ENCODE measurements at places on chromosomes 4 and X.

DNA sequence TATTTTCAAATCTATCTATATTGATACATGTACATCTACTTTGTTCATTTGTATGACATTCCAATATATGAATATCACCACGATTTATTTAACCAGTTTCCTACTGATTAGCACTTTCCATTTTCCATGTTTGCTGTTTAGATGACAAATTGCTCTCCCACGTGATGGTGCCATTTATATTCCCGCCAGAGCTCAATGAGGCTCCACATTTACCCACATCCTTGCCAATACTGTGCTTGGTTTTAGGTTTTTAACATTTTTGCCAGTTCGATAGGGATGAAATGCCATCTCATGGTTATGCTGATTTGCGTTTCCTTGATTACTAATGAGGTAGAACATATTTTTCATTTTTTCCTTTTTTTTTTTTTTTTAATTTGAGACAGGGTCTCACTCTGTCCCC, 86.7 kb upstream of the TRIM2 start:
- no peak for DNase-seq

DNA sequence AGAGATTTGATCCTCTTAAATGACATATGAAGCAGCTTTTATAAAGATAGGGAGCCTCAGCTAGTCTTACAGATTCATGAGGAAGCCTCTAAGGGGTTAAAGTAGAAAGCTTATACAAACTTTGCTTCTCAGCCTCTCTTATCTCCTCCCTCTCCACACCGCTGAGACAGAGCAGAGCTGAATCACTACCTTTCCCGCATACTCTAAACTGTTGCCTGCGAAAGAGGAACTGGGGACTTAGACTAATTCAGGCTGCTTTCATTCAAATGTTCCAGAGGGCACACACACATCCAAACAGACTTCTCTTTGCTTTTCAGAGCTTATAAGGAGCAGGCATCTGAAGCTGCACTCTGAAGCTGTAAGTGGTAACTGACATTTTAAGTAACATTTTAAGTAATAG, at the start of gene SERTM2:
Gene SERTM2, plus strand, starts transcription at position 169 of the 400 bp plus-strand sequence. CDS start 7,213 bp downstream, outside the sequence.
- no peak for DNase-seq

GRCh38 chr4:28926156-28926555, 1794.0 kb upstream of the PCDH7 start:
- no peak for DNase-seq

- DNase-seq, result no peak
Observed at GRCh38 chr4:164224871-164225270, 529.1 kb upstream of the SMIM31 start.

DNA sequence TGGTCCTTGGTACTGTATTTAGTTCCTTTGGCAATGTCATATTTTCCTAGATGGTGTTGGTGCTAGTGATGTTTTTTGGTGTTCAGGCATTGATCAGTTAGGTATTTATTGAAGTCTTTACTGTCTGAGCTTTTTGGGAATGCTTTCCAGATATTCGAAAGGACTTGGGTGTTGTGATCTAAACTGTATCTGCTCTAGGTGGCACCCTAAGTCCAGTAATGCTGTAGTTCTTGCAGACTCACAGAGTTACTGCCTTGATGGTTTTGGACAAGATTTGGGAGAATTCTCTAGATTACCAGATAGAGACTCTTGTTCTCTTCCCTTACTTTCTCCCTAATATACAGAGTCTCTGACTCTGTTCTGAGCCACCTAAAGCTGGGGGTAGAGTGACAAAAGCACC, 513.6 kb upstream of the PITX2 start:
- DNase-seq, result no peak

- DNase-seq, result no peak
Observed at GRCh38 chr4:100060765-100061416, 110.8 kb upstream of the H2AZ1 start.

DNA sequence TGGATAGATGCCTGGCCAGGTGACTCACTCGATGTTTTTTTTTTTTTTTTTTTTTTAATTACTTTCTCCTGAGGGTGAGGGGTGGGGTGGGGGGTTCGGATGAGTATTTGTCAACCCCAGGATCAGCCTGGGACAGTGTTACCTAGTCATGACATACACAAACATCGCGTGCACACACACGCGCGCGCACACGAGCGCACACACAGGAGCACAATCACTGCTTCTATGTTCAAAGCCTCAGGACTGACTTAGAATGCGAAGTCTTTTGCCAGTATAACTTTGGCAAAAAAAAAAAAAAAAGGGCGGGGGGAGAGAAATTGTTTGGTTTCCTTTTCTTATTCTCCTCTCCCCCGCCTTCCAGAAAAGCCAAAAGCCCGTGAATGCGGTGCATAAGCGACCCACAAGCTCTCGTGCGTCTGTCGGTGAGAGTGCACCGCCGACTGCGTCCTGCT, 115.0 kb upstream of the TEX13C start:
- no peak for DNase-seq

DNA sequence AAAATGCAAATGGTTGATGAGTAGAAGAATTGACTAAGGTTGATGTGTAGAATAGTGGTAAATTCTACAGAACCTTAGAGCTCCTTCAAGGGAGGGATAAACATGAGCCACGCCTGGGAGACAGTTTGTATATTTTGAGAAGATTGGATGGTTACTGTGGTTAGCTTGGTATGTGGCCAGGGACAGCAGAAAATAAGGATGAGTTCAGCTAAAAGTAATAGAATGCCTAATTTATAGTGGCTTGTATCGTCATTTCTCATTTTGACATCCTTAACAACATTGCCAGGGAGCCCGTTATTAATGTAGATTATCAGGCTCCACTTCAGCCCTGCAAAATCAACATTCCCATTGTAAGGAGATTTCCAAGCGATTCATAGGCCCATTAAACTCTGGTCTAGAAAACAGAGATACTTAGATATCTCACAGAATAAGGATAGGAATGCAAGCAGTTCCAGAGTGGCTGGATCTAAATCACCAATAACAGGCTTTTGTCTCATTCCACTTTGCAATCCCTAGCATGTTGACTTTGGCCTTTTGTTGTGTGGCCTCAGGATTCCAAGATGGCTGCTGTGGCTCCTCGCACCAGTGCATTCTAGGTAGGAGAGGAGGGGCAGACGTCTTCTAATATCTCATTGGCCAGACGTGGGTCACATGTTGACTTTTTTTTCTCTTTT, 6.4 kb upstream of the PTTG2 start:
- DNase-seq, result no peak

DNA sequence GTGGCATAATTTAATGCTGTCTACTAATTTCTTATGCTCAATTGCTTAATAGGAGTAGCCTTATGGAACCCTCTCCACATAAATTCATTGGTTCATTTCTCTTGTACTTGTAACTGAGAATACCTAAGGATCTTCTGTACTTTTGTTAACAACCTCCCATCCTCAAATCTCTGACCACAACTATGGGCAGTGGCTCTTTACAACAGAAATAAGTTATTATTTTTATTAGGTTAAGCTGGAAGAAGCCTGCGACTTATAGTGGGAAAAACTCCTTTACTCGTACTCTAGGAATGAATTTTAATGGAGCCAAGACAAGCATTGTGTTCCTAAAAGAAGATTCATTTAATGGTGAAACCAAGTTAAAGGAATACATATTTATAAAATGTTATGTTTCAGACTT, 337.1 kb upstream of the CTSO start:
- DNase-seq, result no peak

- DNase-seq, result no peak
Observed at GRCh38 chr4:183571350-183571941, 66.6 kb downstream of the ING2 start.

- DNase-seq, result no peak
Observed at GRCh38 chr4:186643501-186644310, 80.0 kb downstream of the FAT1 start.

- no peak for DNase-seq
Observed at GRCh38 chr4:126028876-126029275, 714.1 kb downstream of the FAT4 start.

GRCh38 chr4:15318621-15319348, 109.0 kb upstream of the C1QTNF7 start:
- no peak for DNase-seq

GRCh38 chrX:56932653-56933339, 62.5 kb downstream of the SPIN3 start:
- no peak for DNase-seq

DNA sequence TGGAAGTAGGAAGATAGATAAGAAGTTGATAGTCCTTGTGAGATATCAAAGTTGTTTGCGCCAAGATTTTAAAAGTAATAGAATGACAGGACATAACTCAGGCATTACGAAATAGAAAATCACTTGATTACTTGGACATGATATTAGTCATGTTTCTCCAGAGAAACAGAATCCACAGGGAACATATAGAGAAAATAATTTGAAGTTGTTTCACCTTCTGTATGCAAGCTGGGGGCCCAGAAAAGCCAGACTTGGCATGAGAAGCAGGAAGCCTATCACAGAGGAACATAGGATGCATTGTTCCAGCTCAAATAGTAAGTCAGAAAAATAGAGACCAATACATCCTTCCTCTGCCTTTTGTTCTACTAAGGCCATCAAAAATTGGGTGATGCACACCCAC, 715.9 kb downstream of the TECRL start:
- no peak for DNase-seq

DNA sequence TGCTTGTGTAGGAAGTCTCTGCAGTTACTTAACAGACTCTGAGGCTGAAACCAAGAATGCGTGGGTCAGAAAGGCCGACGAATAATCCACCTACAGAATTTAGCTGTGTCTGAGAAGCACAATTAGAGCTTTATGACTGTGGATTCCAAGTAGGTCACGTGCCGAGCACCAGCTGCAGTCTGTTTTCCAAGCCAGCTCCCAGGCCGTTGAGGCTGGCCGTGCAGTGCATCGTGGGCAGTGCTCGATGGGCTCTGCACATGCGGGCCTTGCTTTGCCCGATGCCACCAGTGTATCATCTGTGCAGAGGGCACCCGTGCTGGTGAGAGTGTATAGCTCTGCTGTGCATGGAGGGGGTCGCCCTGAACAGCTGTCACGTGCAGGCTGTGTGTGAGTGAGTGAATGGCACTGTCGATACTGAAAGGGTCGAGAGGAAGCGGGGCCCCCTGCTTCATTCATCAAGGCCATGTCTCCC, 67.5 kb upstream of the CLDN34 start:
- no peak for DNase-seq

DNA sequence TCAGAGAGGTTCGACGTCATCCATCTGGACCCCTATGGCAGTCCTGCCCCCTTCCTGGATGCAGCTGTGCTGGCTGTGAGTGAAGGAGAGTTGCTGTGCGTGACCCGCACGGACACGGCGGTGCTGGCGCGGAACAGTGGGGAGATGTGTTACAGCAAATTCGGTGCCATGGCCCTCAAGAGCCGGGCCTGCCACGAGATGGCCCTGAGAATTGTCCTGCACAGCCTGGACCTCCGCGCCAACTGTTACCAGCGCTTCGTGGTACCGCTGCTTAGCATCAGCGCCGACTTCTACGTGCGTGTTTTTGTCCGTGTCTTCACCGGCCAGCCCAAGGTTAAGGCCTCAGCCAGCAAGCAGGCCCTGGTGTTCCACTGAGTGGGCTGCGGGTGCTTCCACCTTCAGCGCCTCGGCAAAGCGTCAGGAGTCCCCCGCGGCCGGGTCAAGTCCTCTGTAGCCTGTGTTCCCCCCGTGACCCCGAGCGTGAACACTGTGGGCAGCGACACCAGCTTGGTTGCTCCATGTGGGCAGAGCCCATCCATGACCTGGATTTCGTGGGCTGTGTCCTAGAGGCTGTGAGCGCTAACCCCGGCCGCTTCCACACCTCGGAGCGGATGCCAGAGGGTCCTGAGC, 186.7 kb upstream of the SLITRK2 start:
- no peak for DNase-seq

DNA sequence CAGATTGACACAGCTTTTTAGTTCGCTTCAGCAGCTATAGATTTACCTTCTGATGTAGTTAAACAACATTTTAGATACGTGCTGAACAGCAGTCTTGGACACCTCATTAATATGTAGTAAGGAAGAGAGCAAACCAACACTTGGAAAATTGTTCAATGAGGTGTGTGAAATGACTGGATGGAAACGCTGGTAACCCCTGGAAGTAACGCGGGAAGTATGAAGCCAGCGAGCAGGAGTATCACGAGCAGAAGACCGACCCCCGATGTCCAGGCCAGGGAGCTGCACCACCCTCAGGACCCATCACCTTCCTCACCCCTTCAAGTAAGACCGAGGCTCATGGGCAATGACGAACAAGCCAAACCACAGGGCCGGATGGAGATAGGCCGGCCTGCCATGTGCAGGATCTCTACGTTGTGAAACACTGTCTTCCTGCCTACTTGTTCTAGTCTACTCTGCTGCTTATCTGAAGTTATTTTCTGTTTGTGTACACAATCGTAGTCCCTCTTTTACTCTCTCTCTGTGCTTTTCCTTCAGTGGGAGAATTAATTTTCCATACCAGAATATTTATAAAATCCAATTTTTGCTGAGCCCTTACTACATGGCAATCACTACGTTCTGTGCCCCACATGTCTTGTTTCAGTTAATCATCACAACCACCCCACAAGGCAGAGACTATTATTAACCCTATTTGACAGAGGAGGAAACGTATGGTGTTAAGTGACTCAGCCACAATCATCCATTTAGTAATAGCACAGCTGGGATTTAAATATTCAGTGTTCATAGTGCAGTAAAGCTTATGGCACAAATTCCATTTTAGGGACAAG, 221.7 kb downstream of the APBB2 start:
- no peak for DNase-seq

DNA sequence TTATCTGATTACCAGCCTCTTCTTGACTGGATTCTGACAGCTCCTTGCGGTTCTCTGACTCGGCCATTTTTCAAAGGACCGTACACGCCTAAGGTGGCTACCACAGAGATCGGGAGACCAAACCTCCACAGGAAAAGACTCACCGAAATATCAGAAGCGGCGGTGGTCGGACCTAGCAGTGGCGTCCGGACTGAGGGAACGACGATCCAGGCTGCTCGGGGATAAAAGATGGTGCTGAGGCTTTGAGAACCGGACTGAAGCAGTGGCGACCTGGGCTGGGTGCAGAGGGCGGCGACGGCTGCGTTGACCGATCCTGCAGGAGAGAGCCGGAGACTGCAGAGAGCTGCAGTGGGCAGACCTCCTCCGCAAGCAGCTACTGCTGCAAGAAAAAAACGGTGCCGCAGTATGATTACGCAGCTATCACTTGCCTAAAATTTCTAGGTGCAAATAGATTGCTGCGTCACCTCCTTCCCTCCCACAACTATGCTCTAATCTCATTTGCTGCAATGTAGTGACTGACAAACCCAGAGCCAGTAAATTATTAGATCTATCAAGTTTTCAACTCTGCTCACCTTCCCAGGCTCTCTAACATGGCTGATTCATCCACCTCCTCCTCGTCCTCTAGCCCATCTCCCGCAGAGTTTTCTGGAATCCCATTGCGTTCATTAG, at the start of gene NAP1L2:
Gene NAP1L2, minus strand, starts transcription at position 426 of the 669 bp plus-strand sequence. Its CDS starts 359 bp downstream, at position 67.
- no peak for DNase-seq

DNA sequence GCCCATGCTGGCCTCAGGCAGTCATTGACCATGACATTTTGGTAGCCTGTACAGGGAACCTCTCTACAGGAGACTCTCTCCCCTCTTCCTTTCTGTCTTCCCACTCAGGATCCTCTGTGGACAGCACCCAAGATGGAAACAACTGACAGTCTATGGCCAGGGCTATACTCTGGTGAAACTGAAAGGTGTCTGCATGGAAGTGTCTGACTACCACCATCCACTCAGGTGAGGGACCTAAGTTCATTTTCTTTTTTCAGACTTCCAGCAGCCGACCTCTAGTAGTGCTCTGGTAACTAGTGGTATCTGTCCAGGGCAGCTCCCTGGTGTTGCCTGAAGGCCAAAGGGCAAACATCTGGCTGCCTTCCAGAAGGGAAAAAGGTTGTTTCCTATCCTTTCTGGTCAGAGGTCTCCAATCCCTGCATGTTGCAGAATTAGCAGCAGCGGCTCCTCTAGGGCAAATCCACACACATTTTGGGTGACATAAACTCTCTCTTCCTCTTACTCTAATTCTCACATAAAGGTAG, 804.5 kb downstream of the C4orf33 start:
- DNase-seq, result no peak
